ENCODE measurements at places on chromosomes 5 and 9.

GRCh38 chr9:137756045-137756744, 121.4 kb upstream of the CACNA1B start:
- no peak for DNase-seq

DNA sequence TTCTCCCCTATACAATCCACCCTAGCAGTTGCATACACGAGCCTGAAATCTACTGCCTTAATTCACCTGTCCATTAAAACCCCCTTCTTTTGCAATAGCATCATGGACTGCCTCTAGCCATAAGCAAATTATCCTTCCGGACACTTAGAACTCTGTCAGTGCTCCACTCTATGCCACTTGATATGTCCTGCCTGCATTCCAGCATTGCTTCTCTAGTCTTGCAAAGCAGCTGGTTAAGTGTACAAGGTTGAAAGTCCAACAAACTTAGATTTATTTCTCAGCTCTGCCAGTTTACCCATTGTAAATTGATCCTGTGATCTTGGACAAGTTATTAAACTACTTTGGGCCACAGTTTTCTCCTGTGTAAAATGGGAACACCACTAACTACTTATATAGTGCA, 197.9 kb downstream of the EPB41L4A start:
- DNase-seq: no peak

DNA sequence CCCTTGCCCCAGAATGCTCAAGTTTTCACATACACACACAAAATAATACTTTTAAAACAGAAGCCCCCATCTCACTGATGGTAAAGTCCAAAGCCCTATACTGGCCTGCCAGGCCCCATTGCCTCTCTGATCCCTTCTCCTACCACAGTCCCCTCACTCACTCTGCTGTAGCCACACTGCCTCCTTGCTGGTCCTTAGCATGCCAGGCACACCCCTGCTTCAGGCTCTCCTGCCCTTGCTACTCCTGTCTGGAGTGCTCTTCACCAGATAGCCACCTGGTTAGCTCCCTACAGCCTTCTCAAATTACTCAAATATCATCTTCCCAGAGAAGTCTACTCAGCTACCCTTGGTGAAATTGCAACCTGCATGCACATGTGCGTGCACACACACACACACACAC, 177.5 kb downstream of the C5orf15 start:
- no peak for DNase-seq

DNA sequence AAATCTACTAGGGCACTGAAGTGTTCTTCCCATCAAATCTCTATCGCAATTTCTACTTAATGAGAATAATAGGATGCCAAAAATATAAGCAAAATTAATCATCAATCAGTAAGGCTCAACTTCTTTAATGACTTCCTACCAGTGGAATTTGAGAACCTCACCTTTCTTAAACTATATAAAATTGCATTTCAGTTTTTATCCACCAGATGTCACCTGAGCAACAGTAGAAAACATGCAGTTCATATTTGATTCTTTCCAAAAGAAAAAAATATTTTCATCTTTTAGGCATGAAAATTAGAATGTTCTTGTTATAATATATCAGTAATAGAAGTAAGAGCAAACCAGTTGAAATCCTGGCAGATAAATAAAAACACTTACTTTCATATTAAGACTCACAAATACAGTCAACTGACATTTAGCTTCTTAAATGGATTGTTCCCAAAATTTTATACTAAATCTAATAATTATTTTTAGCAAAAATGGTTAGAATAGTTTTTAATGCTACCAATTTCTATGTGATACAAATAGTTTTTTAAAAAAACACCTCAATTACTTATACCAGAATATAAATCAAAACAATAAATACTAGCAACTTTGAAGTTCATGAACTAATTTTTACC, 13.4 kb upstream of the CCDC112 start:
- DNase-seq: no peak

DNA sequence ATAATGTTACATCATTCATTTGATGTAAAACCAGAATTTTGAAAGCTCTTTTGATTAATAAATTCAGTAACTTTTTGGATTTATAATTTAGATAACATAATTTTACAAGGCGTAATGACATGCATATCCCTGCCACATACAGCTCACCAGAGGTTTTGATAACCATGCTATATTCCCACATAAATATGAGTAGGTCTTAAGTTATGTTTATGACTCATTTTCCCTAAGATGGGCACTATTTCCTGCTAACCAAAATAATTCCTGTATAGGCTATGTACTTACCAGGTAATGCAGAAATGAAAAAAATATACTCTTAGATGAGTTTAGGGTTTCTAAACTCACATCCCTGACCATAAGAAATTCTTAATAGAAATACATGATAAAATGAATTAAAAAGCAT, 93.9 kb upstream of the EDIL3 start:
- no peak for DNase-seq

DNA sequence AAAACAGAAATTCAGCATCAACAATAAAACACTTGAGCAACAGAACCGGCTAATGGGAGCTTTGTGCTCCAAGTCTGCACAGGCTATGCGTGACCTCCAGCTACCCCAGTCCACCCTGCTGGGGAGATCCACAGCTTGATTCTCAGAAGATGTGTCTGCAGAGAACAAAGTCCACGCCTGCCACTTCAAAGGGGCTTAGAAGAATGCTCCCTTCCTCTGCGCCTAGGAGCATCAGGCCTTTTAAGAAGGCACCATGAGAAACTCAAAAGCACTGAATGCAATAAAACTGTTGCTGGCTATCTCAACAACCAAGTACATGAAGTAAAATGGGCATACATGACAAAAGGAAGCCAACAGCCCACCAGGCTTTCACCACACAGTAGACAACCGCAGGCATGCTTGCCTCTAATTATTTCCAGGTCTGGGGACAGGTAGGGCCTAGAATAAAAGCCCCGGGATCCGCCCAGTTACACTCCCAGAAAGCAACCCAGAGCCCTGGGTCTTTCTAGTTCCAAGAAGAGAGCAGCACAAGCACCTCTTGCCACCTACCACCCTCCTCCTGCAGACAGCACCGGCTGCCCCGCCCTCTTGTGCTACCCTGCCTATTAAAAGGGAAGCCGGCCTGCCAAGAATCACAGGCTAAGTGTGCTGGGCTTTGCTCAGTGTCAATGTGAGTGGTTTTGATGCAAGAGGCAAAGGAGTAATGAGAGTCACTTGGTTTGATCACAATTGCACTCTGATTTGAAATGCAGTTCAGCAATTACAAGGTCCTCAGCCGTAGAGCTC, 123.2 kb downstream of the SPOCK1 start:
- DNase-seq: no peak

DNA sequence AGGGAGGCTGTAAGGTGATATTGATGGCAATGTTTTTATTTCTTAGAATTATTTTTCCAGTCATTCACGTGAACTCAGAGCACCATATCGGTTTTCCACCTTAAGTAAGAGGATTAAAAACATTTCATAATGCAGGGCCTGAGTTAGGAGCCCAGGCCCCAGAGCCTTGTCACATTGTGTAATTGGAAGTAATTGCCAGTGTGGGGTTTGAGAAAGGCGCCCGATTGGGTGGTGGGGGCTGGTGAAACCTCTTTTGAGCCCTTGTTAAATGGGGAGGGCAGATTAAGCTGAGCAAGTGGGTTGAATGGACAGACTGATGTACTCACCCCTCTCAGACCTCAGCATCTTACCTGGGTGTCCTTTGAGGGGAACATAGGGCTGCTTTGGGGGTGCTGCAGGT, 116.7 kb upstream of the PITX1 start:
- no peak for DNase-seq

DNA sequence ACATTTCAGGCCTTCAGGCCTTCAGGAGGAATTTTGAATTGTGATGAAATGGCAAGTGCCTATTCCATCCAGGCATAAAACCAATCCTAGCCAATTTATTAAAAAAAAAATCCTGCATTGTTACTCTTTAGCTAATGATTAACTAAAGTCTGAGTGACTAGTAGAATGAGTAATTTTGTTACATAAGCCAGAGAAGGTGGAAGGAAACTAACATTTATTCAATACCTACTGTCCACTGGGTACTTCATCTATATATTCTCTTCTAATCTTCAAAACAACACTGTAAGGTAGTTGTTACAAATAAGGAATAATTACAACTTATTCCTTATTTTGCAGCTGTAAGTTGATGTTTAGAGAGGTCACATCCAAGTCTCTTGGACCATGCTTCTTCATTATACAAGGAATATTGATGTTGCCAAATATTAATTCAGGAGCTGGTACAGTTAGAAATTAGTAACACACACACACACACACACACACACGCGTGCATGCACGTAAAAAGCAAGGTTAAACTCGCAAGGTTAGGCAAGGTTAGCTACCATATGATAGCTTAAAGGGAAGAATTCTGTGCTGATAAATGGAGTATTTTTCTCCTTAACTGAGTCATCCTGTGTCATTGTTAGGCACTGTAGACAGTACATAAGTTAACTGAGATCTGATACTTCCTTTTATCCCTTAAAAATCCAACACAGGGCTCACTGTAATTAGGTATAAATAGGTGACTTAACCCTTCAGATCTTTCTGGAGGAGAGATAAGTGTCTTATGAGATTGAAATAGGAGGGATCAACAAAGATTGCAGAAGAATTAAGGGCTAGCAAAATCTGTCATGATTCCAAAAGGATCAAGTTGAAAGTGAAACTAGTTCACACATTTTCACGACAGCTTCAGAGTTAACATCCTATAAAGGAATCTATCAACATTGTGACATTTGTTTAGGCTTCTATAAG, 596.9 kb downstream of the PDE4D start:
- DNase-seq: no peak

DNA sequence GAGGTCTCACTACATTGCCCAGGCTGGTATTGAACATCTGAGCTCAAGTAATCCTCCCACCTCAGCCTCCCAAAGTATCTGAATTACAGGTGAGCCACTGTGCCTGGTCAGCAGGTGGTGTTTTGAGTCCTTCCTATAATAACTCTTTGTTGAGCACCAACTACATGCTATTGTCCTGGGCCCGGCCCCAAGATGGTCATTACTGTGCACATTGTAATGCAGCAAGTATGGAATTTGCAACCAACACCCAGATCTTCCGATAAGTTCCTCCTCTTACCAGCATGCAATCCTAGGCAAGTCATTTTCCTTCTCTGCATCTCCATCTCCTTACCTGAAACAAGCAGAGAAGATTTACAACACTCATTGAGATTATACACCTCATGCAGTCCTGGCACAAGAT, 510.3 kb upstream of the KLF4 start:
- DNase-seq: no peak

- DNase-seq: no peak
Measured at GRCh38 chr9:126606483-126606870, 7.3 kb upstream of the LMX1B start.

DNA sequence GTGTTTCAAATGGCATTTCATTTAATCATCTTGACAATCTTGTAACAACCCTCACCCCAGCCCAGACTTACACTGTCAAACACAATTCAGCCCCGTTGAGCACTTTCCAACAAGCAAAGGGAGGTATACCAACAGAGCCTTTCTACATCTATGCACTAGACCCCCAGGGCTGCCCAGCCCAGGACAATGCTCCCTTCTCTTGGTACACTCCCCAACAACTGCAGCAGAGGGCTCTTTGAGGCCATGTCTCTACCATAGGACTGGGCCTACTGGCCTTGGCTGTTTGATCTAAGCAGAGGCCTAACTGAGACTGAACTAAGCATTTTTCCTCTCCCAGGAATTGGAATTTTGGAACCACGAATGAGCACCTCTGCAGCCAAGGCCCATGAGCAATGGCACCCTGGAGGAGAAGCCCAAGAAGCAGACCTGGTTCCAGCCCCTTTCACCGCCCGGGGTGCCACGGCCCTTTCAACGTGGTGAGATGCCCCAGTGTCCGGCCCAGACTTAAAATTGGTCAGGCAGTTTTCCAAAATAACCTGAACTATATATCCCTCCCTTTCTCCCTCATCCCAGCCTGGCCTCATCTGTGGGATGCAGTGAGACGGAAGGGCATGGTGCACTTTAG, 43.6 kb downstream of the B4GALT1 start:
- DNase-seq: no peak

DNA sequence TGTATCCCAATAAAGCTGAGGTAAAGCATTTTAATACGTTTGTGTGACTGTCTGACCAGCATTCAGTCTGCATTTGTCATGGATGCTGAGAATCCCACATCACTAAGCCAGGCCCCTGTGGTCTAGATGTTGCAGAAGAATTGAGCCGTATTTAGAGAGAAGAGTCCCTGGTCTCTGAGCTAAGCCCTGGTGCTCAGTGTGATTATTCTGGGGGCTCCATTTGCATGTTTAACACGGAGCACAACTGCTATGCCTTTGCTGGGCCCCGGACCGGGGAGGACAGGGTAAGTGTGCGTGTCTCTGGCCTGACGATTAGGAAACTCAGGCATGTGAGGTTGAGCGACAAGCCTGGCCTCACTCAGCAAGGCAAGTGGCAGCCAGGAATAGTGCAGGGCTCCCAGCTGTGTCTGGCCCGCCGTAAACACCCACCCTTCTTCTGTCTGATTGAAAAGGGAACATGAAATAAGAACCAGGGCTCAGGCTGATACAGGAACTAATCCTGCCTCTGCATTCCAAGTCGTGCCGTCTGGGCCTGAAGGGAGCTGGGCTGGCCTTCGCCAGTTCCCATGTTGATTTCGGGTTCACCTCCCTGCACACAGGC, 22.3 kb downstream of the FAM78A start:
- DNase-seq: no peak

- DNase-seq: no peak
Measured at GRCh38 chr9:79222483-79222882, 349.3 kb upstream of the TLE4 start.

DNA sequence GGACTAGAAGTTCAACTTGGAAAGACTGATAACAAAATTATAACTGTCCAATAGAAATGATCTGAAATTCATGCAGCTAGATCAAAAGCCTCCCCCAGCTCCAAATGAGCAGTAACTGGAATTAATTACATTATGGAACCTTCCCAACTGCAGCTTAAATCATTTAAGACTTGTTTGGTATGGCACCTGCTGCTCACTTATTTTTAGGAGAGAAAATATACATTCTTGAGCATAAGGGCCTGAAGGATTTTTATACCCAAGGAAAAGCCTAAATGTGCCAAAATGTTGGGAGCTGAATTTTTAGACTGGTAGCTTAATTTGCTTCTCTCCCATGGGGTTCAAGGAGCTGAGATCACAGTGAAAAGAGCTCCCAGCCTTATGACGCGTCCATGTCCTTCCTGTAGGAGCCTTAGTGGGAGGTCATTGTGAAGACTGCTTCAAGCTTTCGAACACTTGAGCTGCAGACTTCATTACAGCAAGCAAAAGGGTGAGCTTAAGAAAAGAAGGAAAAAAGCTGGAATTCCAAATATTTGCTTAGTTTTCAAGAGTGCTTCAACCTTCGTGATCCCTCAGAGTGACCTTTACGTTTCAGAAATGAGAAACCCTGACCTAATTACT, 276.0 kb downstream of the DMAC1 start:
- DNase-seq: no peak

- no peak for DNase-seq
Measured at GRCh38 chr9:99234618-99235017, 12.5 kb downstream of the SEC61B start.

DNA sequence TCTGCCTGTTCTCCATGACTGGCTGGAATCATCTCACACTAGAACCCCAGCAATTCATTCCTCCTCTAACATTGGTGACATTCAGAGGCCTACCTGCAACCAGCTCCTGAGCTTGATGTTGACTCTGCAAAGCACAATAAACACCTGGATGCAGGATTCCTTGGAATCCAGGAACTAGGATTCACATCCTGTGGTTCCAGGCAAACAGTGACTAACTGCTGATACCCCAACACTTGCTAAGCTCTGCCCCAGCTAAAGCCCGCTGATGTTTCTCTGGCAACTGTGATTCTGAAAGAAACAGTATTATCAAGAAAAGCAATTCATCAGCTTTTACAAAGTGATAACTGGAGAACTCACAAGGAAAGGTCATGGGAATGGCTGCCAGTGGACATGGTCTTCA, 29.2 kb downstream of the SUSD1 start:
- DNase-seq: no peak

GRCh38 chr5:5710471-5710870, 288.0 kb downstream of the ICE1 start:
- DNase-seq: no peak

All from stimulated activated CD4-positive, alpha-beta T cell treated with anti-CD3 and anti-CD28 coated beads, Interleukin-1b, Interleukin-23, amount 100 ng/mL, for 1 hour (primary cell).